ENCODE measurements at places on chromosomes 1 and 21.

GRCh38 chr1:208799186-208799585 is 555.0 kb upstream of the PLXNA2 start:
- DNase-seq, result no peak

DNA sequence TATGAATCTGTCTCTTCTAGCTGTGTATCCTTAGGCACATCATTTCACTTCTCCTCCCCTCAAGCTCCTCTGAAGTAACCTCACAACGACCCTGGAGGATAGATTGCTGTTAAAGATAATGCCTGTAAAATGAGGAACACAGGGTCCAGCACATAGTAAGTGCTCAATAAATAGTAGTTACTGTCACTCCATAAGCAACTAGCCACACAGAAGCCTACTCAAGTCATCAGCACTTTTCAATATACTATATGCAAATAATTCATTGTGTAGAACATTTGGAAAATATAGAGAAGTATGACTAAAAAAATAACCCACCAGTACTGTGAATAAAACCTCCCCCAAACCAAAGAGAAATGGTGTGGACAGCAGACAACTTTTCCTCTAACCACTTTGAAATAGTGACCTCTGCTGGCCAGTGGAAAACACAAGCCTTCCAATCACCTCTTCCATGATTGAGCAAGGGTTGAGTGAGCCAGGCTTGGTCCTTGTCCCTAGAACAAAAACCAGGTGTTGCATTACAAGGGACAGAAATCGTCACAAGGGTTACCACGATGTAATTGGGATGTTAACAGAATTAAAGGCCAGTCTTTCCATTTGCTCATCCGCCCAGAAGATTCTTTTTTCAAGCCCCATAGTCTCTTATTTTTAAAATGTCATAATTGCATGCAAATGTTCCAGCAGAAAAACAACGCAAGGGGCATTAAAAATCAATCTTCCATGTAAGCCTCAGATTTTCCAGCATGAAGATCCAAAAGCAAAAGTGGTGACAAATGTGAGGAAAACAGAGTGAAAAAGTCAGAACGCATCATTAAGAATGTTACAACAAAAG is 15.7 kb upstream of the GLIS1 start:
- DNase-seq, result no peak

- no peak for DNase-seq
Measured at GRCh38 chr1:65458730-65459396, 38.4 kb downstream of the LEPR start.

DNA sequence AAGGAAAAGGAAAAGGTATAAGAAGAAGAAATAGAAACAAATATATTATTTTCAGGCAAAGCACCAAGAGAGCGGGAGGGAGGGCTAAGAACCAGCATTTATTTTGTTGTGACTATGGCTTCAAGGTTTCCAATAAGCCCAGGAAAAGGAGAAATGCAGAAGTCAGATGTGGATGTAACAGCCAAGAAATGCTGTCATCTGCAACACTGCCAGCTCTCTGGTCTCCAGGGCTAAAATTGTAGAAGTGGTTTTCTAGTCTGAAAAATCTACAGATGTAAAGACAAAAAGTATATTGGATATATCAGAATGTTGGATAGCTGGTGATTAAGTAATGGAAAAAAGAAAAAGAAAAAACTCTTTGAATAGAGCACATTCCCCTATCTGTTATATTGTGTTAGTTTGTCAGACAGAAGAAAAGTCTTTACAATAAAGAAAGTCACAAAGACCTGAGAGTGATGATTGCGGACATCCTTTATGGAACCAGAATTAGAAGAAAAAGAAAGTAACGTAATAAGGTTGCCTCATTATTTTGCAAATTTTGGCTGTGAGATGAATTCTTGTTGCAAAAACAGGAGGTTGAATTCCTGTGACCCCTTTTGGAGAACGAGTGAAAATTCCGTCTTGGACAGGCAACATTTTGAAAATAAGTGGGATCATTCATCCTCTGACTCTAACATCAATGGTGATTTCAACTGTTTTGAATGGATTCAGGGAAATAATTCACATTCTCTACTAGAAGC is 938.1 kb downstream of the TTLL7 start:
- no peak for DNase-seq

DNA sequence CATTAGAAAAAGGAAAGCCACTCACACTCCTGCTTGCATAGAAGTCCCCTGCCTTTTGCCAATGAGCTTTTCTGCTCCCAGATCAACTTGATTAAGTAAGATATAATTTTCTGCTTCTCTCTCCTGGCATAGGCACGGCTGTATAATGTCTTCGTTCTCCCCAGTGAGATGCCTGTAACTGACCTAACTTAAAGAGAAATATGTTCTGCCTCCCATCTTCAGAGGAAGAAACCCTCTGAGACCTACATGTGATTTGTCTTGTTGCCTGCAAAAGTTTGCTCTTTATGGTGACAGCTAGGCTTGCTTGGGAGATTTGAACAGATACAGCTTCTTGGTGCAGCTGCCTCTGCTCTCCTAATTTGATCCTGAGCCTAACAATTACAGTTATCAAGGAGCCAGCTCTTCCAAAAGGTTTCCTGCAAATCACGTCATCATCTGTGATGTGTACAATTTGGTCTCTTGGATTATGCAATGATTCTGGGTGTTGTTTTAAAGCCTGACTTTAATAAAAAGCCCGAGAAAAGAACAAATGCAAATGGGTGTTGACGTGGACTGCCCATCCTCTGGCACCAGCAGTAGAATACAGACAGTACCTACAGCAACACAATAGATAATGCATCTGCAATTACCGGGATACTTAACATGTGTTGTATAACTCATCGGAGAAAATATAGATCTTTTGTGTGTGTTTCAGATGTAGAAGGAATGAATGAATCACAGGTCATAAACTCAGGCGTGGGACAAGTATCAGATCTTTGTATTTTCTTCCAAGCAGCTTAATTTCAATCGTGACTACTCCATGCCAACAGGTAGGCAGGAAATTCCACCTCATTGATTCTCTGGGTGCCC is 76.2 kb upstream of the KAZN start:
- no peak for DNase-seq

DNA sequence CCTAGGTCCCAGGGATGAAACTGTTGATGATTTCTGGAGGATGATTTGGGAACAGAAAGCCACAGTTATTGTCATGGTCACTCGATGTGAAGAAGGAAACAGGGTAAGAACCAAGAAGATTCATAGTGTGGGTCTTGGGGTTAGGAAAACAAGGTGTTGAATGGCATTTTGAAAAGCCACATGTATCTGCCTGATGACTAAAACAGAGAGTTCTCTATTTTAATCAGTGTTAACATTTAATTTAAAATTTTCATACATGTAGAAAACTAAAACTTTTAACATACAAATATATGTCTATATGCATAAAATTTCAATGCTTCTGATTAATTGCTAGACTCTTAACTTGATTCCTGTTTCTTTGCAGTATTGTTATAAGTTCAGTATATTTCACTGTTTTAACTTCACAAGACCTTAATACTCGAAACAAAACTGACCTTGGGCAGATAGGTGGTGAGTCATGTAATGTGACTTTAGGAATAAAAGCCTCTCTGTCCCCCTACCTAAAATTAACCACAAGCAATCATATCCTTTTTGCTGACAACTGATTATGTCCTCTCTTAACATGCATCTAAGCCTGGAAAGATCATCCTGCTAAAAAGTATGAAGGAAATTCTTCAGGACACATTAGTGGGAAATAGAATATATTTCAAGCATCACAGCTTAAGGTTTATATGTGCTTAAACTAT is 95.6 kb downstream of the PTPRC start:
- no peak for DNase-seq

Data from glomerular endothelial cell (primary cell).